ENCODE measurements at places on chromosomes 11 and 22.

DNA sequence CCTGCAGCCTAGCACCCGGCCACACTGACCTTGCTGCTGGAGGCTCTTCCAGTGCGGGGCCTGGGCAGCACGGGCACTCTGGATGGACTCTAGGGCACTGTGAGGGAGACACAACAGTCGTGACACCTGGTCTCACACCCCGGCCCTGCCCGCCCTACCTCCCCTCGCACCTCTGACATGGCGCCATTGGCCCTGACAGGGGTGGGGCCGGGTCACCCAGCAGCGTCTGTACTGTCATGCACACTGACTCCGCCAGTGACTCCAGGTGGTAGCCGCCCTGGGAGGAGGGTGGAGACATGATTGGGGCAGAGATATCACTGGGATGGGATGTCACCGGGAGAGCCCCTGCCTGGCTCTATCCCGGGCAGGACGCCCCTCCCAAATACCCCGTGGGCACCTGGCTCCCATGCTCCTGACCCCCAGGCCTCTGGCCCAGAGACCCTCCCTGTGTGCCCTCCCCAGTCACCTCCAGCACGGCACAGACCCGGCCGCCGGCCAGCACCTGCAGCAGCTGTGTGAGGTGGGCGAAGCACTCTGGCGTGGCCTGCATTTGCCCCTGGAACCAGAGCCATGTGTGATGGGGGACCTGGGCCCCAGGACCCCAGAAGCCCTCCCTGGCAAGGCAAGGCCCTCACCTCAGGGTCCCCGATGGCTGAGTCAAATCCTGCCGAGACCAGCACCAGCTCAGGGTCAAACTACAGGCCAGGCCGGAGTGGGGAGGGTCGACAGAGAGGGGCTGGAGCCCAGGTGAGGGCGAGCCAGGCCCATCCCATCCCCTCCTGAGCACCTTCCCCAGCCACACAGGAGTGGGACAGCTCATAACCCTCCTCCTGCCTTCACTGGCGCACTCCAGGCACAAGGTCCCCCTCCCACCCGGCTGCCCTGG lies 2.6 kb downstream of the HDAC10 start:
- no peak for DNase-seq

- no peak for DNase-seq
Observed at GRCh38 chr11:128644576-128644975, 49.3 kb upstream of the FLI1 start.

DNA sequence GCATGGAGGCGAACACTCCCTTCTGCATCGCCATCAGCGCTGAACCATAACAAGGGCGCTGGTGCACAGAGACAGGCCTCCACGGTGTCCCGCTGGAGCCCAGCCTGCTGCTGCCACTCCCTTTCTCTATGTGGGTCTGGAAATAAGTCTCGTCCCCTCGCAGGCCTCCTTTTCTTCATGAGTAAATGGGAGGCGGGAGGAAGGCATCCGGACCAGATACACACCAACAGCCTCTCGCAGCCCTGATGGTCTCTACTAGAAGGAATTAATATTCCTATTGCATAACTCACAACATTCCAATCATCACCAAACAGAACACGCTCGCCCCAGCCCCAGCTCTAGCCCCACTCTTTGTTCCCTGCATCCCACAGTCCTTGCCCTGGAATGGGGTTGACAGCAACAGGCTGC lies 14.9 kb downstream of the RASD2 start:
- DNase-seq, result peak; percentile 60

GRCh38 chr11:24793479-24793878 lies 296.6 kb downstream of the LUZP2 start:
- DNase-seq, result no peak

DNA sequence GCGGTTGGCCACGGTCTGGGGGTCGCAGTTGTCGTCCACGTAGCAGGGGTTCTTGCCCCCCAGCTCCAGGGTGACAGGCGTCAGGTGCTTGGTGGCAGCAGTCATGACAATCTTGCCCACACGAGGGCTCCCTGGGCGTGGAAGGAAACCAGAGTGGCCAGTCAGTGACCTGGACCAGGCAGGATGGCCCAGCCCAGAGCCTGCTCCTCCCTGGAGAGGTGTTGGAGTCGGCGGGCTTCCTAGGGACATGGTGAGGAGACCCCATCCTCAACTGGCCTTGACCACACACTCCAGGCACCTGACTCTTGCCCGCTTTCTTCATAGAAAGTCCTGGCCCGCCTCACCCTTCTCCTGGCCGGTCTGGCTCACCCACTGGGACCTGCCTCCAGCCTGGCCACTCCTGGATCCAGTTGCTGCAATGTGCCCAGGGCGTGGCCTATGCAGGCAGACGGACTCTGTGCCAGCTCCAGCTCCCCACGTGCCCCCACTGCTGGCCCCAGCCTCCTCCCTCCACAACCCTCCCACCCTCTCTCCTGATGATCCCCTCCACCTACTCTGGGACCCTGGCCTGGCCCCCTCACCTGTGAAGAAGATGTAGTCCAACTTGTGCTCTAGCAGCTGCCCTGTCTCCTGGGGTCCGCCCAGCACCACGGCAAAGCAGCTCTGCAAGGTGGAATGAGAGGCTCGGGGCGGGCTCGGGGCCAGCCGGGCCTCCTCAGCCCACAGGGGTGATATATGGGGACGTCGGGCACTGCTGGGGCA lies 8.7 kb downstream of the ALDH3B2 start:
- DNase-seq, result no peak

- no peak for DNase-seq
Observed at GRCh38 chr11:64037027-64037634, 1.4 kb downstream of the FLRT1 start.

DNA sequence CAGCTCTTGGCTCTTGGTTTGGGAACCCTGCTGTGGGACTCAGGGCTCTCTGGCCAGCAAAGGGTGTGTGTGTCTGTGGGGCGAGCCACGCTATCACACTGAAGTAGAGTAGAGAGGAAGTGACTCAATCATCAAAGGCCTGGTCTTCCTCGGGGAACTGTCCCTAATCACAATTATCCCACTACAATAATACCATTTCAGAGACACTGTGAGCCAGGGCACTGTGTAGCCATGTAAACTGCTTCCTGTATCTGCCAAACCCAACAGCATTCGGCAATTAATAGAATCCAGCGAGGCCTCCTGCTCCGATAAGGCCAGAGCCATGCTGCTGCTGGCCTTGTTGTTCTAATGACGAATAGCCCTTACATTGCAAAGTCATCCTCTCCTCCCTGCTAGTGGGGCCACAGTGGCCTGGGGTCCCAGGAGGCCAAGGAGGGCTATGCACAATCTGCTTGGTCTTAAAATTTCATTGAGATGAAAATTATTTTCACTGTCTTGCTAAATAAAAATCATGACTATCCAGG lies 49.8 kb upstream of the LMO2 start:
- no peak for DNase-seq

DNA sequence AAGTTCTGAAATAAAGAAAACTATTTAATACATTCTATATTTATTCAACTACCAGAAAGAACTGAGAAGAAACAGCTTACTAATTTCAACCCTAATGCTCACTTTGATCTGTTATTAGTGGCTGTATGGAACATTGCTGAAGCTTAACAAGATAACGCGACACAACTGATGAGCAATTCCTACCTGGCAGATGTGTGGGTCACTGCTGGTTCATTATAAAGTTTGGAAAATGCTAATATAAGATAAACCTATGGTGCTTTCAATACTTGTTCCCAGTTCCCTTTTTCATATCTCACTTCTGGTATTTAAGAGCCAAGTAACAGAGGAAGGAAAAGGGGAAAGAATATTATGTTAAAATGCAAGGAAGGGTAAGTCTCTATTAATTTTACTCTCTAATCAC lies 10.5 kb downstream of the CTSC start:
- DNase-seq, result no peak

- no peak for DNase-seq
Observed at GRCh38 chr11:89327885-89328284, 150.2 kb downstream of the TYR start.

- no peak for DNase-seq
Observed at GRCh38 chr11:72483412-72484186, 49.3 kb upstream of the CLPB start.

GRCh38 chr22:19138217-19139000 lies 6.0 kb downstream of the ESS2 start:
- no peak for DNase-seq

DNA sequence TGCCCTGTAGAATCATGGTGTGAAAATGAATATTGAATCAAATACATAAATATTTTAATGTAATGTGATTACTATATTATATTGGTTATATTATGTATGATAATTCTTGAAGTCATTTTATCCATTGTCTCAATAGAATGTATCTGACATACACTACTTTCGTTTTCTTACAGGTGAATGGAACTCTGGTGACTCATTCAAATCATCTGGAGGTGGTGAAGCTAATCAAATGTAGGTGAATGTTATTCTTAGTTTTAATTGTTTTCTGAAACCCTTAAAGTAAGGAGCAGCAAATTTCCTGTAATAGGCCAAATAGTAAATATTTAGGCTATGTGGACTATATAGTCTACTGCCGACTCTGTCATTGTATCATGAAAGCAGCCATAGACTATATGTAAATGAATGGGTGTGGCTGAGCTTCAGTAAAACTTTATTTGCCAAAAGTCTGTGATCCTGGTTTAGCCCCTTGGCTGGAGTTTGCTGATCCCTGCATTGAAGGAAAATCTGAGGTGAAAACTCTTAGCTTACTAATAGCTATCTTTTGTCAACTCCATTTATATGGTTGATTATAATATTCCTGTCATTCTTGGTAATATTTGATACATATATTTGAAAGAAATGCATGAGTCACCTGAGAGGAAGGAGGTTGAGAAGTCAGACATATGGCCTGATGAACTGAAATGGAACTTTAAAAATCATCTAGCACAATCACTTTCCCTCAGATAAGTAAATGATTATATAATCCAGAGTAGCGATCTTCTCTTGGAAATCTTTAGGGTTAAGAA lies 87.2 kb upstream of the GRIK4 start:
- DNase-seq, result no peak

DNA sequence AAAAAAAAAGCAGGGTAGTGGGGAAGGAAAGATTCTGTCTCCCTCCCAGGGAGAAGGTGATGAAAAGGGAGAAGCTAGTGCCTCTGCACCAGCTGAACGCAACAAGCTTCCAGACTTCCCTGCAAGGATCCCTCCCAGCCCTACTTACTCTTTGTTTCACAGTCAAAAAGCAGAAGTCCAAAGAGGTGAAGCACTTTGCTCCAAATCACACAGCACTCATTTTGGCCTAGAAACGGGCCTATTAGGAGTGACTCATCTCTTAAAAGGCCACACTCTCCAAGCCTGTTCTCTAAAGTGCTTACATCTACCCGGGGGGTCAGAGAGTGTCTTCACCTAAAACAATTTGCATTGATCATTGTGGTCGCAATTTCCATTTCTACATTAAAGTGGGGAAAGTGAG lies 17.7 kb upstream of the GRK3 start:
- DNase-seq, result no peak

DNA sequence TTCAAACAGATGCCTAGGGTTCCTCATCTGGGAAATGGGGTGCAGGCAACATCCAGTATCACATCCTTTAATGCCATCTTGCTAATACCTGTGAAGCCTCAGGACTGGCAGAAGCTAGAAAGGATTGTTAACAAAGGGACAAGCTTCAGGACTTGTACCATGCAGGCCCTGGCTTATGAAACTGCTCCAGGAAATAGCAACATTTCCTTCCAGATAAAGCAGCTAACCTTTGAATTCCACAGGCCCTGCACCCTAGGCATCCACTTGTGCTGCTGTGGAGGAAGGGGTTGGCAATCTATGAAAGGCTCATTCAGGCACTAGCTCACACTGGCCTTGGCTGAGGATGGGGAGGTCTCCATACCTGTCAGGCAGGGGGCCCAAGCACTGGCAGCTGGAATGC lies 87.2 kb downstream of the BTBD10 start:
- DNase-seq, result no peak

DNA sequence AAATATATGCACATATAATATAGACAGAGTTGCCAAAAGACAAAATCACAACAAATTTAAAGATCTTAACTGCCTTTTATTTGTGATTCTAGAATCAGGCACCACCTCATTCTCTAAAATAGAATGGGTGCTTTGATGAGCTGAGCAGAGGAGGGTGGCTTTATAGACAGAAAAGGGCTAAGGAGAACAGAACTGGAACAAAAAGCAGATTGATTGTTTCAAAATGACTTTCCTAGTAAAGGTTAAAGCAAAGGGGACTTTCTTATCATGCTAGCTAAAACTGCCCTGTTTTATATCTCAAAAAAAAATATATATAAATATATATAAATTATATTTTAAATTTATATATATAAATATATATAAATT lies 287.6 kb downstream of the FAT3 start:
- no peak for DNase-seq

DNA sequence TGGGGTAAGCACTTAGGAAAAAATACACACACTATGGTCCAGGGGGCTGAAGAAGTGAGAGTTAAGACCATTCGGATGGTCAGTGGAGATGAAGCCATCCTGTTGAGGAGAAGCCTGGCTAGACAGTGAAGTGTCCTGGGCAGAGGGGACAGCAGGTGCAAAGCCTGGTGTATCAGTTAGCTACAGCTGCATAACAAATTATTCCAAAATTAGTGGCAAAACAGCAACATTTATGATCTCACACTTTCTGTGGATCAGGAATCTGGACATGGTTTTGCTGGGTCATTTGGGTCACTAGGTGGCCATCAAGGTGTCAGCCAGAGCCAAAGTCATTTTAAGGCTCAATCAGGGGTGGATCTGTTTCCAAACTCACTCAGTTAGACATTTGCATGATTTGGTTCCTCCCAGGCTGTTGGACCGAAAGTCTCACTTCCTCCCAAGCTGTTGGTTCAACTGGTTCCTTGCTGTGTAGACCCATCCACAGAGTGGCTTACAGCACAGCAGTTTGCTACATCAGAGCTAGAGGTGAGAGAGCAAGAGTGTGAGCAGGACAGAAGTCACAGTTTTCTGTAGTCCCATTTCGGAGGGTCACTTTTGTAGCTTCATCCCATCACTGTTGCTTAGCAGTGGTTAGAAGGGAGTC lies 80.1 kb upstream of the ALX4 start:
- no peak for DNase-seq

- DNase-seq, result peak; percentile 58
Observed at GRCh38 chr11:2268729-2269600, 1.4 kb downstream of the ASCL2 start.

DNA sequence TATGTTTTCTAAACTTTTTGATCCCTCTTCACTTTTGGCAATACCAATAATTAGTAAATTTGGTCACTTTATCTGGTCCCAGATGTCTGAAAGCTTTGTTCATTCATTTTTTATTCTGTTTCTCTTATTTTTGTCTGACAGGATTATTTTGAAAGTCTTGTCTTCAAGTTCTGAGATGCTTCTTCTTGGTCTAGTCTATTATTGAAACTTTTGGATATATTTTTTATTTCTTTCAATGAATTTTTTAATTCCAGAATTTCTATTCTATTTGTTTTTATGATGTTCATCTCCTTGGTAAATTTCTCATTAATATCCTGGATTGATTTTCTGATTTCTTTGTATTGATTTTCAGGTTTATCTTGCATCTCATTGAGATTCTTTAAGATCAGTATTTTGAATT lies 54.1 kb upstream of the RAB38 start:
- no peak for DNase-seq

Data from eye (tissue), 1 donor.